ENCODE measurements at places on chromosomes 16 and 17.

GRCh38 chr17:37512442-37513068 lies 22.9 kb downstream of the DUSP14 start:
- no peak for DNase-seq

DNA sequence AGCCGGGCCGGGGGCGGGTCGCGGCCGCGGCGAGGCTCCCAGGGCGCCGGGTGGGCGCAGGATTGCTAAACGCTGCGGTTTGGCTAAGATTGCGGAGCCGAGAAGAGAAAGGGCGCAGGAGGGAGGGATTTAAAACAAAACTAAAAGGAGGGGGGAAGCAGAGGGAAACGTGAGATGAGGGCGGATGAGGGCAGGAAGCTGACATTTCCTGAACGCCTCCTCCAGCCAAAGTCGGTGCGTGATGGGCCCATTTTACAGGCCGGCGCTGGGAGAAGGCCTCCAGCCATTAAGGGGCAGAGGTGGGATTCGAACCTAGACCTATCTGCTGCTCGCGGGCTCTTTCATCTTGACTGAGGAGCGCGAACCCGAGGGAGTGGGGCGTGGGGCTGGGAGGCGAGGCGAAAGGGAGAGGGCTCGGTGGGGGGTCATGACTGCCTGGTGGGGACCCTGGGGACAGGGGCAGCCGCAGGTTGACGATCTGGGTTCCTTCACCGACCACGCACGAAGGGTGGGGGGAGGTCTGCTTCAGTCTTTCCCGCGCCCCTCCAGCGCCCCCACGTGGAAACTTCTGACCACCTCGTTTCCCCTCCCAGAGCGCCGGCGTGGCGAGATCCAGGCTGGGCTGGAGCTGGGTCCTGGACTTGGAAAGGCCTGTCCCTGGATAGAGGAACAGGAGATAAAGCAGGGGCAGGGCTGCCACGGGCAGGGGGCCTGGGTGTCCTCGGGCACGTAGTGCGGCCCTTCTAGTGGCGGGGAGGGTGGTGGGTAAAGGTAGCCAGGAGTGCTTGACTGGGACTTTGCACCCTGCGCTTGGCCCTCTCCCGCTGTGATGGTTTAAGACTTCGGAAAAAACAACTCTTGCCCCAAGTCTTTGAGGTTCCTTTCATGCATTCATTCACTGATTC lies 3.8 kb upstream of the TAC4 start:
- DNase-seq, result peak; percentile 20

DNA sequence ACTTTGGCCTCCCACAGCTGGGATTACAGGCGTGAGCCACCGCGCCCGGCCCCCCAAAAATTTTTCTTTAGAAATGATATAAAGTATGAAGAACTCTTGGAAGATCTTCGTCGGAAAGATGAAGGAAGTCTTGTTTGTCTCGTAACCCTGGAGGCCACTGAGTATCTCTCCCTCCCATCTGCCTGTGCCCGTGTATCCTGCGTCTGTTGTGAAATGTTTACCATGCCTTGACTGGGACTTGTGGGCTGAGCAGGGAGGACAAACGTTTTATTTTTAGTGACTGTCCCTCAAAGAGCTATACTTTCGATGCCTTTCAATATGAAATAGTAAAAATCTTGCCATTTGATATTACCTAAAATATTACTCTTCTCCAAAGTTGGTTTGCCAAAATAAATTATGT lies 121.2 kb downstream of the RPTOR start:
- no peak for DNase-seq

DNA sequence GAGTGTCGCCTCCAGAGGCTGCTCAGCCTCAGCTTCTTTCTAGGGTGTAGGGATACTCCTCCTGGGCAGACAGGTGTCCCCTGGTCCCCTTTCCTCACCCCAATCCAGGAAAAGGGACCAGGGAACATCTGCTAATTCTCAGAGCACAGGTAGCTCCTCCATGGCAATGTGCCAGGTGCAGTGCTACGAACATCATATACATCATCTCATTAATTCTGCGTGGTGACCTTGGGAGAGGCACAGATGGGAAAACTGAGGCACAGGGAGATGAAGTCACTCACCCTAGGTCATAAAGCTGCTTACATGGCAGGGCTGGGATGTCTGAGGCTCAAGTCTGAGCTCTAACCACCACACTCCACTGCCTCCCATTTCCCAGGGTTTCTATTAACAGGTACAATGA lies 11.7 kb downstream of the HDAC5 start:
- no peak for DNase-seq

DNA sequence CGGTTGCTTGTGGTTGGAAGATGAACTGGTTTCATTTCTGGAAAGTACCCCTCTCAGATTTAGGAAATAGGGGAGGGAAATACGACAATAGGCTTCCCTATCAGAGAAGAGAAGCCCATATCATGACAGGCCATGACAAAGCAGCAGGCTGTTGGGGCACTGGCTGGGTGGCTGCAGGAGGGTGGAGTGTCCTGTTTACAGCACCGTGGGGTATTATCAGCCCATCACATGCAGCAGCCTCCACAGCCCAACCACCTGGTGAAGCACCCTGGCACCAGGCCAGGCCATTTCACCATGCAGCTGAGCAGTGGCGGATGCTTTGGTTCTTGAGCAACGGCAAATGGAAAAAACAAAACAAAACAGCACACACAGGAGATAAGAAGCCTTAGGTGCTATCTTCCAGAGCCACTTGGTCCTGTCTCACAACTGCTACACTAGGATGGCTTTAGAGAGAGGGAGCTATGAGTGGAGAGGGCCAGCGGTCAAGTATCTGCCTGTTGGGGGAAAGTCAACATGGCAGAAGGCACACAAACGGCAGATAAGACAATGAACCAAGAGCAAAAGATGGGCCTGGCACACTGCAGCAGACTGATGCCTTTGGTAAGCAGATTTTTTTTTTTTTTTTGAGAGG lies 24.2 kb downstream of the FAM117A start:
- DNase-seq, result no peak

GRCh38 chr16:3099395-3099731 lies 269 bp upstream of the ZSCAN10 start:
- DNase-seq, result no peak

GRCh38 chr17:32331243-32332040 lies 10.5 kb downstream of the C17orf75 start:
- no peak for DNase-seq

DNA sequence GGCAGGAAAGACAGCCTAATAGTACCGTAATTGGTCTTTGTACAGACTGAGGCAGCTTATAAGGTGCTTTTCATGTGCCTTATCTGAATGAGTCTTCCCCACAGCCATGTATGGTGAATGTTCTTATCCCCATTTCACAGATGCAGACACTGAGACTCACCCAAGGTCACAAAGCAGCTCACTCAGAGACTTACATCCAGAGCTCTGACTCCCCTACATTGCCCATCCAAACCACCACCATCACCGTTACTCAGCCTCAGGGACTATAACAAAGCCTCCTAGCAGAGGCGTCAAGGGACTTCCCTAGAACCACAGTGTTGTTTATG lies 627 bp upstream of the GPR179 start:
- DNase-seq, result no peak

DNA sequence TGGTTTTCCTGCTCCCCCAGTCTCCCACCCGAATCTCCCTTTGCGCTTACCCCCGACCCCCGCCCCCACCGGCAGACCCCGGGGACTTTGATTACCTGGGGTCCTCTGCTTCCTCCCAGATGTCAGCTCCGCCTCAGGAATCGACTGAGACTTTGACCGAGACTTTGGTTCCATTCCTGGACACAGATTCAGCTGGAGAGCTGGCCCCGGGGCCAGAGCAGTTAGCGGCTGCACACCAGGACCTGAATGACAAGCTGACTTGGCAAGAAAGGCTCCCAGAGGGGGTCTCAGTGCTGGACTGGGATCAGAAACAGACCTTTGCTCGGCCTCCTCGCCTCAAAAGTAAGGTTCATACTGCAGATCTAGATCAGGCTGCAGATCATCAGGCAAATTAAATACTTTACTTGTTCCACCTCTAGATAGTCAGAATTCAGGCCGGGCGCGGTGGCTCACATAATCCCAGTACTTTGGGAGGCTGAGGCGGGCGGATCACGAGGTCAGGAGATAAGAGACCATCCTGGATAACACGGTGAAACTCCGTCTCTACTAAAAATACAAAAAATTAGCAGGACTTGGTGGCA lies 60.3 kb upstream of the FBXO47 start:
- DNase-seq, result no peak

GRCh38 chr17:43477832-43478634 lies 5.7 kb upstream of the DHX8 start:
- DNase-seq, result no peak

- DNase-seq, result no peak
These were observed 16.8 kb downstream of the CASKIN1 start for GRCh38 chr16:2179576-2179975.

GRCh38 chr17:32739722-32740121 lies 137.2 kb downstream of the MYO1D start:
- DNase-seq, result no peak

- no peak for DNase-seq
These were observed 1.8 kb downstream of the ZC3H7A start for GRCh38 chr16:11794996-11795886.

DNA sequence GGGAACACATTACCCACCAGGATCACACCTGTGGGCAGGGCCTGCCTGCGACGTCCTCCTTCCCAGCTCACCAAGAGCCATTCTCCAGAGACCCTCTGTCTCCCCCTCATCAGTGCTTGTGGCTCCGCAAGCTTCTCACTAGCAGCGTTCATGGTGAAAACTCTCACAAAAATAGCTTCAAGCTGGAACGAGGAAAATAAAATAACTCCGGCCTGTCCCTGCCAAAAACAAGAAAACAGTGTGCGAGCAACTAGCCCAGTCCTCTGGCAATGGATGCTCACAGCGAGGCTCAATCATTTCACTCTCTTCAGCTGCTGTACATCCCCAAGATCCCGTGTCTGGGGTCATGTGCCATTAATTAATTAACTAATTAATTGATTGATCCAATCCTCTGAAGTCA lies 18.0 kb downstream of the SPACA3 start:
- no peak for DNase-seq

DNA sequence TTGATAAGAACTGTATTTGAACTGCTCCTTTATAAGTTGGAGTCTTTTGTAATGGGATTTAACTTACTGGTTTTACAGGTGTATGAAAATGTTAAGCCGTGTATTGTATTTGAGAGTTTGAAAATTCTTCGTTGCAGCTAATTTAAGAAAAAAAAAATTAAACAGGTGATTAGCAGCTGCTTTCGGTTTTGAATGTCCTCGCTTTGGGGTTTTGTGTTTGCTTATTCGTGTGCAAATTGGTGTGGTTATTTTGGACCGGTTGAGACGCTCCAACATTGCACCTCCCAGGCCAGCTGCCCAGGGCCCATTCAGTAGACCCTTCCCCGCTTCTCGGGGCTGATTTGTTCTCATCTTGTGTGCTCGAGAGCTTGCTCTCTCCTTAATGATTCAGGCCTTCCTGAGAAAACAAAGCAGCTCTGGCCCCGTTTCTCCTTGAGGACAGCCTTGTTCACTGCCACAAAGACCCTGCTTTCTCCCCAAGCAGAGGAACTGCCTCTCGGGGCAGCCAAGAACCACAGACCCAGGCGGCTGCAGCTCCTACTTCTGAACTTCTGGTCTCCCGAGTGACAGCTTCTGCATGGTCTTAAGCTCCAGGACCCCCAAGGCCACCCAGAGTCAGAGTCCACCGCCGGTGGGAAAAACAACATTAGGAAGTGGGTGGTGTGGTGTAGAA lies 100.5 kb downstream of the MSI2 start:
- no peak for DNase-seq

DNA sequence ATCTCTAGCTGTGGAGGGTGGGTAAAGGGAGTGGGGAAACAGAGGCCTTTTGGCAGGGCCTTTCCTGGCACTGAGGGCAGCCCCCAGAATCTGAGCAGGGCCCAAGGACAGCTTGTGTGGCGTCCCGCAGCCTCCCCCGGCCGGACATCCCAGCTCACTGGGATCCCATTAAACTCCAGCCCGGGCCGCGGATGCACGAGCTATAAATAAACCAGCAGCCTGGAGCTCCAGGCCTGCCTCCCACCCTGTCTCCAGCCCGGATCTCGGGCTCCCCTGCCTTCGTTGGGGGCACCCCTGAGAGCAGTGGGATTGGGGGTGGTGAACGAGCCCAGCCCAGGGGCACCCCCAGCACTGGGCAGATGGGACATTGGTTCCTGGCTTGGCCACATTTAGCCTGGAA lies 13.8 kb upstream of the AATK start:
- DNase-seq, result no peak

DNA sequence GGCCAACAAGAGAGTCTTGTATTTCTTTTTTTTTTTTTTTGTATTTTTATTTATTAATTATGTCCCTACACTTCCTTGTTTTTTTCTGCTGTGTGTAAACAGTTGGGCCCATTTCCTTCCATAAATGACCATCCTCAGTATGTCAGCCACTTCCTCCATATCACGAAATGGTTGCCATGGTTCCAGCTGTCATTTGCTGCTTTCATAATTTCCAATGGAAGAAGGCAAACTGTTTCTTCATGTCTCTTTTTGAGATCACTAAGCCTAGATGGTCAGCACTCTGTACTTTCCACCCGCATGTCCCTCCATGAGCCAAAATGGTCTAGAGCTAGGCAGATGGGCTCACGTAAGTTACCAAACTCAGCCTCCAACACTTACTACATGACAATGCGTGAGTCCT lies 133.5 kb upstream of the FOXF1 start:
- DNase-seq, result no peak

GRCh38 chr16:17520111-17520510 lies 49.4 kb upstream of the XYLT1 start:
- no peak for DNase-seq

- DNase-seq, result no peak
These were observed 59.2 kb downstream of the ABCC1 start for GRCh38 chr16:16008666-16009065.

DNA sequence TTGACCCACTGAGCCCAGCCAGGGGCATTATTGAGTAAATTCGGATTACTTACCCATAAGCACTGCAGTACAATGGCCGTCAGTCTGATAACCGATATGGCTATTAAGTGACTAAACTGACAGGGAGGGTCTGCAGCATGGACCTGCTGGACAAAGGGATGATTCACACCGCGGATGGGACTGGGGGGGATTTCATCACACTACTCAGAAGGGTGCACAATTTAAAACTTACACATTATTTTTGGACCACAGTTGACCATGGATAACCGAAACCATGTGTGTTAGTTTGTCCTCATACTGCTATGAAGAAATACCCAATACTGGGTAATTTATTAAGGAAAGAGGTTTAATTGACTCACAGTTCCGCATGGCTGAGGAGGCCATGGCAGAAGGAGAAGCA lies 106.5 kb downstream of the ABCC6 start:
- DNase-seq, result no peak

GRCh38 chr16:11556945-11557720 lies 29.6 kb downstream of the LITAF start:
- DNase-seq, result no peak

DNA sequence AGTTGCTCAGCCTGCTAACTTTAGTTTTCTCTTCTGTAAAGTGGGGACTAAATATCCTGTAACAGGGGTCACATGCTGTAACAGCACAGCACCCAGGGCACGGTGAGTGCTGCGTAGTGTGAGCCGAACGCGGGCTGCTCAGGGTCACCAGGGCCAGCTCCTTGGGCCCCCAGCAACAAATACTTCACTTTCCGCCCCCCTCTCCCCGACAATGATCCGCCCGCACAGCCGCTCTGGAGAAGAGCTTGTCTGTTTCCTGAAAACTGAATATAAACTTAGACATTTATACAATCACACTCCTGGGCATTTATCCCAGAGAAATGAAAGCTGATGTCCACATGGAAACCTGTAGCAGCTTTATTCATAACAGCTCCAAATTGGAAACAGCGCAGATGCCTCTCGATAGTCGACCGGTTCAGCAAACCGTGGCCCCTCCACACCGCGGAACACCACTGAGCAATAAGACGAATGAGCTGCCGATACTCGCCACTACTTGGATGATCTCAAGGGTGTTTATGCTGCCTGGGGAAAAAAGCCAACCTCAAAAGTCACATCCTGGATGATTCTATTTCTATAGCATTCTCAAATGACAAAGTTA lies 267.2 kb downstream of the PARN start:
- no peak for DNase-seq

GRCh38 chr17:59498530-59499307 lies 66.7 kb upstream of the DHX40 start:
- no peak for DNase-seq
